AG20443 (cell line): ENCODE measurements at places on chromosomes 1 and 21.

- no peak for DNase-seq
Observed at GRCh38 chr1:8930116-8930515, 15.6 kb upstream of the CA6 start.

GRCh38 chr1:221711656-221712055 lies 30.2 kb downstream of the DUSP10 start:
- DNase-seq = no peak

DNA sequence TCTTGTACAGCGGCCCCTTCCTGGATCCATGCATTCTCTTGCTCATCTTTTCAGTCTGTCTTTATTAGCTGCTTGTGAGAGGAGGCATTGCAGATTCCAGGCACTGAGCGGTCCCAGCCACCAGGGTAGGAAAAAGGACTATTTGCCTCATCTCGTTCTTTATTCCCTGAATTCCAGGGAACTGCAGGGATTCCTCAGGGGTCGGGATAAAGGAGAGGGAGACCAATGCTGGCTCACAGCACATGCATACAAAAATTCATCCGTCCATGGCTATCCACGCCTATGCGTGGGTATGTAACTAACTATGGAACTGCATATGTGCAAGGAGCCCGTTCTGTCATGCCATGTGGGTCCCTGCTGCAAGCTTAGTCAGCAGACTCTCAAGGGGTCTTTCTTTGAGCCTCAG lies 879 bp upstream of the PLPPR5 start:
- peak; percentile 14 for DNase-seq

- no peak for DNase-seq
Observed at GRCh38 chr21:44890338-44890931, 16.9 kb upstream of the PTTG1IP start.

- DNase-seq = no peak
Observed at GRCh38 chr1:34870395-34870794, 10.8 kb upstream of the SMIM12 start.

DNA sequence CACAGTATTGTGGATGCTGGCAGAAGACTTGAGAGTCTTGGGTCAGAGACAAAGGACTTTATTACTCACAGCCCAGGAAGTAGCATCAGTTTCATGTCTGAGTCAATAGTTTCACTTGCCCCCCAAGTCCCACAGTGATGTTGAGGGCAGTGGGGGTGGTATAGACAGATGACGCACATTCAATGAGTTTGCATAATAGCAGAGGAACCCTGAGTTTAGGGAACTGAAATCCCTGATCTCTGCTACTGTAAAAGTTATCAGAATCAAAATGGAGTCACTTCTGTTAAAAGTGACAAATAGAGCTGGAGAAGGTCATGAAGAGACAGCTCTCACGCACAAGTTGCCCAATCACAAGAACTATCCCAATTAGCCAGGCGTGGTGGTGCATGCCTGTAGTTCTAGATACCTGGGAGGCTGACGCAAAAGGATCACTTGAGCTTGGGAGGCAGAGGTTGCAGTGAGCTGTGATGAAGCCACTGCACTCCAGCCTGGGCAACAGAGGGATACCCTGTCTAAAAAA lies 11.5 kb upstream of the HCRTR1 start:
- DNase-seq = peak; percentile 37

DNA sequence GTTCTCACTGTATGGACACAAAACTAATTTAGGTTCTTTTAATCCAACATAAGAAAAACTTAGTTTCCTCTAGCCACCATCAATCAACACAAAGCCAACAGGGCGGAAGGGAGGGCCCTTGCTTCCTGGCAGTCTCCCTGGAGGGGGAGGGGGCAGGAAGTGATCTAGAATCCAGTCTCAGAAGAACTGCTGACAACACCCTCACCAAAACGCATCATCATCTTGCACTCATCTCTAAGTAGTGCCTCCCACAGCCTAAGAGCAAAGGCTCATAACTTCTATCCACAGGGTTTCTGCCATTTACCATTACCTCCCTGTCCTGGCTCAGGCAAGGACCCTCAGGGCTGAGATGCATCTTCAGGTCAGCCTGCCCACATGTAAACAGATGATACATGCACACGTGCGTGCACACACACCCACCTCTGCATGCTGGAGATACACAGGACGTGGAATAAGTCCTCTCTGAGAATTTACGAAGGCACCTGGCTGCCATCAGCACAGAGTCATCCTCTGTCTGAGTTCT lies 20.5 kb downstream of the HIVEP3 start:
- no peak for DNase-seq

DNA sequence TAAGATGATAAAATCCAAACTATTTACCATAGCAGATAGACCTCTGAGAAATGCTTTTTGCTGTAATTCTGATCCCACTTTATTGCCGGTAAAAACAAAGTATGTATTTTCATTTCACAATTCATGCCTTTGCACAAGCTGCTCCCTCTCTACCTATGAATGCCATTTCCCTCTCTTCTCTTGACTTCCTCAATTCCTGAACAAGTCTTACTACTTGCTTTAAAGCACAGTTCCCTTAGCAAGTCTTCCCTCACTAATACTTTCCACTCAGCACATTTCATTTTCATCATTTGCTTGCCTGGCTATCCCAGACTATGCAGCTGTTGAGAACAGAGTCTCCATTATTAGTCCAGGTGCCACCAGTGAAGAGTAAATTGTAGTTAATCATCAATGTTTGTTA lies 13.8 kb downstream of the GPATCH2 start:
- no peak for DNase-seq

- DNase-seq = no peak
Observed at GRCh38 chr21:33261635-33262034, 4.5 kb upstream of the IL10RB start.

DNA sequence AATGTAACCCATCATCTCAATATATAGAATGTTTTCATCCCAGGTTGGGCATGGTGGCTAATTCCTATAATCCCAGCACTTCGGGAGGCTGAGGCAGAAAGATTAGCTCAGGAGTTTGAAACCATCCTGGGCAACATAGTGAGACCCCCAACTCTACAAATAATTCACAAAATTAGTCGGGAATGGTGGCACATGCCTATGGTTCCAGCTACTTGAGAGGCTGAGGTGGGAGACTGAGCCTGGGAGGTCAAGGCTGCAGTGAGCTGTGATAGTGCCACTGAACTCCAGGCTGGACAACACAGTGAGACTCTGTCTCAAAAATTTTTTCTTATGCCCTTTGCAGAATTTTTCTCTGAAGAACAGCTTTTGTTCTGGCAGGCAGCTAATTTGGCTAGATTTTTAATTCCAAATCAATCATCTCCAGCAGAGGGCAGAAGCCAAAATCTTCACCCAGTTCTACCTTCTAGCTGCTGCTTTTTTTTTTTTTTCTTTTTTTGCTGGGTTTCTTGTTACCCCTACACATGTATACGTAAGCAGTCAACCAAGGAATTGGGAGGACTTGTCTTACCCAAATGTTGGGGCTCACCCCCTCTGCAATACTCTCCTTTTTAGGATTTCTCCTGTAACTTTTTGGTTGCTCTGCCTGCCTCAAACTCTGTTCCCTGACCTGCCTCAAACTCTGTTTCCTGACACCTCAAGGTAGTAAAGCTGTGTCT lies 2.7 kb upstream of the RAD54L start:
- peak; percentile 54 for DNase-seq

DNA sequence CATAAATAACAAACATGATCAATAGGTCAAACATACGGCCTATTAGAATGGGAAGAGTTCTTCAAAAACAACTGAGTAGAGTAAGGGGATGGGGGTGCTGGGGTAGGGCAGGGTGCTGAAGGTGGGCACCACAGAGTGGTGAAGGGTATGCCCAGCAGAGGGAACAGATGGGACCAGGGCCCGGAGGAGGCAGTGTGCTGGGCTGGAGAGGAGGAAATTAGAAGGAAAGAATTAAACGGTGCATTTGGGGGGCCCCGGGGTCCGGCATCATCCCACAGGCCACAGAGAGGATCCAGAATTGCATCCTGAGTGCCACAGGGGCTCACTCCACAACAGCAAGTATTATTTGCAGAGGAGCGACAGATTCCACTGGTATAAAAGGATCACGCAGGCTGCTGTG lies 94.5 kb downstream of the GLIS1 start:
- no peak for DNase-seq

DNA sequence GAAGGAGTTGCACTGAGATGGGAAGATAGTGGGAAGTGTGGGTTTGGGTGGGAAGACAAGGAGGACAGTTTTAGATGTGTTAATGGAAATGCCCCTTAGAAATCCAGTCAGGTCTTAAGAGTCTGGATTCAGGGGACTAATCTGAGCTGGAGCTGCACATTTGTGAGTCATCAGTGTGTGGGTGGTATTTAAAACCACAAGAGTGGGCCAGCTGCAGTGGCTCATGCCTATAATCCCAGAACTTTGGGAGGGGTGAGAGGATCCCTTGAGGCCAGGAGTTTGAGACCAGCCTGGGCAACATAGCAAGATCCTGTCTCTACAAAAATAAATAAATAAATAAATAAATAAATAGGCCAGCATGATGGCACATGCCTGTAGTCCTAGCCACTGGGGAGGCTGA lies 40.9 kb upstream of the SLC6A9 start:
- peak; percentile 78 for DNase-seq

GRCh38 chr1:218995091-218995665 lies 178.5 kb upstream of the LYPLAL1 start:
- DNase-seq = no peak

DNA sequence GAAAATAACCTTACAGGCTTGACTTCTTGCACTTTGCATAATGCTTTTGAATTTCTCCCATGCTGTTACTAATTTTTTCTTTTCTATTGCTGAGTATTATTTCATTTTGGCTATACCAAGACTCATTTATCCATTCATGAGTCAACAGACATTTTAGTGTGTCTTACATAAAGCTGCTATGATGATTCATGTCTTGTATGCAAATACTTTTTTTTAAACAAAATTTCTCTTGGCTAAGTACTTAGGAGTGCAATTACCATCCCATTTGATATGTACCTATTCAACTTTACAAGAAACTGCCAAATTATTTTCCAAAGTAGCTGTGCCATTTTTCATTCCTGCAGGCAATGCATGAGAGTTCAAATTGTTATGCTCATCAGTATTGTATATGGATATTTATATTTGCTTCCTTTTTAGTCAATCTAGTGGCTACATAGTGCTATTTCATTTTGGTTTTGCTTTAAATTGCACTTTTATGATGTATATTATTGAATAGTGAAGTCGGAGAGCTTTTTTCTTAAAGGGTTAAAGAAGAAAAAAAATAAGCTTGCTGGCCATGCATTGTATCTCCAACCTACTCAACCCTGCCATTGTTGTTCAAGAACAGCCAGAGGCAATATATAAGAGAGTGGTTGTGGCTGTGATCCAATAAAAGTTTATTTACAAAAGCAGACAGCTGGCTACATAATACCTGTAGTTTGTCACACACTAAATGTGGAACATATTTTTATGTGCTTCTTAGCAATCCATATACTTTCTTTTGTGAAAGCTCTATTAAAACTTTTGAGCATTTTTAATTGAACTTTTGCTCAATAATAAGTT lies 862.8 kb downstream of the KCNT2 start:
- DNase-seq = no peak

- DNase-seq = no peak
Observed at GRCh38 chr1:147111381-147112130, 60.7 kb downstream of the PRKAB2 start.

- peak; percentile 47 for DNase-seq
Observed at GRCh38 chr1:23423415-23424292, 894 bp downstream of the TCEA3 start.

- peak; percentile 95 for DNase-seq
Observed at GRCh38 chr1:62436039-62436465, 797 bp upstream of the USP1 start.

DNA sequence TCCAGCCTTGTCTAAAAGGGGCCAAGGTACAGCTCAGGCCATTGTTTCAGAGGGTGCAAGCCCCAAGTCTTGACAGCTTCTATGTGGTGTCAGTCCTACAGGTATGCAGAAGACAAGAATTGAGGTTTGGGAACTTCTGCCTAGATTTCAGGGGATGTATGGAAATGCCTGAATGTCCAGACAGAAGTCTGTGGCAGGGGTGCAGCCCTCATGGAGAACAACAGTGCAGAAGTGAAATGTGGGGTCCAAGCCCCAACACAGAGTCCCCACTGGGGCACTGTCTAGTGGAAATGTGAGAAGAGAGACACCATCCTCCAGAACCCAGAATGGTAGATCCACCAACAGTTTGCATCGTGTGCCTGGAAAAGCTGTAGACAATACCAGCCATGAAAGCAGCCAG lies 400.3 kb upstream of the CAMK1G start:
- no peak for DNase-seq

GRCh38 chr1:154743526-154744036 lies 126.5 kb downstream of the KCNN3 start:
- no peak for DNase-seq

DNA sequence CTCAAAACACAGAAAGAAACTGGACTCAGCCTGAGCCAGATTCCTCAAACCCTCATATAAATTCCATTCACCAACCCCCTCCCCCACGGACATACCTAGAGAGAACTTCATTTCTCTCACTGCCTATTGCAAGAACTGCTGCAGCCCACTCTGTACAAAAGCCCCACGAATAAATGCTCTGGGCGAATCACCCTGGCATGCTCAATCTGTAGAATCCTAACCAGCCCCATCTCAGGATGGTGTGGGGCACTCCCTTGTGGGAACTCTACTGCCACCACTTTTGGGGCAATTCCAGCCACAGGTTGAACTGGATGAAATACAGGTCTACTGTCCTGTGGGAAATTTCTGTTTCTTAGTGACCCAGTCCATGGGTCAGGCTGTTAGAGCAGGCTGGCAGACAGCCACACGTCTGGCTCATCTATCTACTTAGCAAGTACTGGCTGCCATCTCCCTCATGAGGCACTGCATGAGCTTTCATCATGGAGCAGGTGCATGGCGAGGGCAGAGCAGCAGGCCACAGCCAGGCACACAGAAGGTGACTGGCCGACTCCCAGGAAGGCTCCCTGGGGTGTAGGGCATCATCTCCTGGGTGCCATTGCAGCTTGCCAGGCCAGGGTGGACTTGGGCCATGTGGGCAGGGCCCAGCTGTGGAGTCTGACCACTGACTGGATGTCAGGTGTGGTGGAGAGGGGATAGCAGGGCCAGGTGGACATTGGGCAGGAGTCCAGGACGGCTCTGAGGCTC lies 1.6 kb upstream of the C1orf35 start:
- DNase-seq = no peak

- DNase-seq = no peak
Observed at GRCh38 chr21:43740497-43741156, 21.7 kb downstream of the PDXK start.

DNA sequence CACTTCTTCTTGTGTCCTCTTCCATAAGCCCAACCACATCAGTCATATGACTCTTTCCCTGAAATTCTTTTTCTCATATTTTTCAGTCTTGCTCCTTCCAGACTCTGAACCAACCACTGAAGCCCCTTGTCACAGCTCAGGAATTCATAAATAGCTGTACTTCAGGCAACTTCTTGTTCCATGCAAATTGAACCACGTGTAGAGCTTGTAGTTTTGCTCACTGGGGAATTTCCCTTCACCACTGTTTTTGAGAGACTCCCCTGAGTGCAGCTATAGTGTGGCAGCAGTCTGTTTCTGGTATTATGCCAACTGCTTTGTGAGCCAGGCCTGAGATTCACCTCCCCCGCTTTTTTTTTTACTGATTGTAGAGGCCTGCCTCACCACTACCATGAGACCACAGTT lies 150.3 kb upstream of the SPAG17 start:
- DNase-seq = peak; percentile 42
